ENCODE measurements at places on chromosomes 7 and 10. TPM values are rescaled to one million over a fixed set of nuclear protein-coding genes. Genes with fewer than 3 reads are reported as not detected.

- DNase-seq = no peak
- no peak overlapping the region for H3K4me3 ChIP-seq
- no peak overlapping the region for H3K27ac ChIP-seq
- no peaks in the 10 kb centered on the region for H3K36me3 ChIP-seq
- no peaks in the 10 kb centered on the region for H3K27me3 ChIP-seq
- H3K4me1 ChIP-seq = no peaks in the 10 kb centered on the region
Measured at GRCh38 chr10:86193841-86194240, 172.8 kb downstream of the GRID1 start.

DNA sequence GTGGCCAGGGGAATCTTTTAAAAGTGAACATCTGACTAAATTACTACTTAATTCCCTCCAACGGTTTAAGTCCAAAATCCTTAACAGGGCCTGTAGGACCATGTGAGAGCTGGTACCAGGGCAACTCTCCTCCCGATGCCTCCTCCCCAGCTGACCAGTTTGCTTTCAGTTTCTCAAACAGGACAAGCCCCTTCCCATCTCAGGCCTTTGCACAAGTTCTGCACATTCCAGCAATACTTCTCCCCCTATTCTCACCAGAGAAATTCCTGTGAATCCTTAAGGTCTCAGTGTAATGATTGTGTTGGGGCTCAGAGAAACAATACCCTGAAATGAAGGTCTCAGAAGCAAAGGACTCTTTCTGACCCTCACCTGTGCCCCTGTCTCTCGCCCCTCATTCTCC lies 8.0 kb upstream of the CALHM1 start:
- no peak for DNase-seq
- no peak overlapping the region for H3K4me3 ChIP-seq
- H3K27me3 ChIP-seq = no peaks in the 10 kb centered on the region
- no peaks in the 10 kb centered on the region for H3K36me3 ChIP-seq

SSBP1 gene
- total RNA-seq = 254 TPM

MEOX2 gene
- 0.19 TPM for total RNA-seq

DNA sequence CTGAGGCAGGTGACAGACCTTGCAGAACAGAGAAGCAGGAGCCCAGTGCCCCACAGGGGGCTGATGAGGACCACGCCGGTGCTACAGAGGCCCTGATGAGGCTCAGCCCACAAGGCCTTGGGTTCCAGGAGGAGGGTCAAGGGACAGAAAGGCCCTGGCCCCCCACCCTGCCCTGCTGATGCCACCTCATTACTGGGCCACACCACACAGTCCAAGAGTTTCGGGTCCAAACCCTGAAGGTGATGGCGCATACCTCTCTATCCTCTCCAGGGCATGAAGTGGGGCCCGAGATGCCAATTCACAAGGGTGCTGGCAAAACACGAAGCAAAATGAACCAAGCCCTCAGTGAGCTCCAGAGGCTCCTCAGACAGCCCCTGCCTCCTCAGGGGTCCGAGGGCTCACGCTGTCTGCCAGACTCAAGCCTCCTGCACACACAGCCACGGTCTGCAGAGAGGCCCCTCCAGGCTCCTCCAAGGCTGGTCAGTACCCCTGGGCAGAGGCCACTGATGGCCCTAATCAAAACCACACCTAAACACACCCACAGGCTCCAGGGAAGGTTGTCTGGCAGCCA lies 32.3 kb downstream of the RASGEF1A start:
- H3K36me3 ChIP-seq = no peaks in the 10 kb centered on the region
- H3K27me3 ChIP-seq = peaks cover 21% of the 10 kb centered on the region
- H3K27ac ChIP-seq = no peak overlapping the region
- no peak overlapping the region for H3K4me3 ChIP-seq

GRCh38 chr10:132065491-132066105 lies at the start of gene JAKMIP3:
Gene JAKMIP3, plus strand, starts transcription at chr10:132065946. Its CDS starts 38,863 bp downstream, at chr10:132104809.
- no peaks in the 10 kb centered on the region for H3K4me1 ChIP-seq
- H3K27ac ChIP-seq = no peak within 1 kb of the TSS
- no peaks in the 10 kb centered on the region for H3K27me3 ChIP-seq
- peak; percentile 72 for DNase-seq

GRCh38 chr7:117270371-117270770 lies 52.5 kb downstream of the WNT2 start:
- no peaks in the 10 kb centered on the region for H3K36me3 ChIP-seq
- H3K4me1 ChIP-seq = no peaks in the 10 kb centered on the region
- no peak for DNase-seq
- H3K27me3 ChIP-seq = no peaks in the 10 kb centered on the region

DNA sequence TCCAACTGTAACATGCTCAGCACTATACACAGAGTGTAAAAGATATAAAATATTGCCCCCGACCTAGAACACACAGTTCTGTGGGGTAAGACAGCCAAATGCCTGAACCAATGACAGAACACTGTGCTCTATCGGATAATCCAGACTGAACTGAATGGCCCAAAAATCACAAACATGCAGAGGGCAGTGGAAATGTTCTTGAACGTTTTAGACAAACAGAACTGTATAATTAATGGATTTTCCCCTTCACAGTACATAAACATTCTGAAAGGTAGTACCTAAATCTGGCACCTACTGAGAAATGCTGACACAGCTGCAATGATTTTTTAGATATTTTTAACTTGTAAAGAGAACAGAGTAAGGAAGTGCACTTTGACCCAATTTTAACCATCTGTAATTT lies 33.4 kb downstream of the PARD3 start:
- no peak overlapping the region for H3K27ac ChIP-seq
- no peaks in the 10 kb centered on the region for H3K36me3 ChIP-seq
- peaks cover 12% of the 10 kb centered on the region for H3K4me1 ChIP-seq
- DNase-seq = no peak
- no peaks in the 10 kb centered on the region for H3K27me3 ChIP-seq
- no peak overlapping the region for H3K4me3 ChIP-seq

- H3K4me3 ChIP-seq = no peak overlapping the region
- no peak for DNase-seq
- peaks cover 5% of the 10 kb centered on the region for H3K4me1 ChIP-seq
- no peaks in the 10 kb centered on the region for H3K36me3 ChIP-seq
Measured at GRCh38 chr10:692682-693351, 3.3 kb upstream of the DIP2C start.

- no peak for DNase-seq
- H3K27me3 ChIP-seq = no peaks in the 10 kb centered on the region
- peaks cover 75% of the 10 kb centered on the region for H3K36me3 ChIP-seq
- no peak overlapping the region for H3K27ac ChIP-seq
- H3K4me1 ChIP-seq = no peaks in the 10 kb centered on the region
Measured at GRCh38 chr7:100679129-100679926, 5.8 kb downstream of the GNB2 start.

ZNF722 gene
- total RNA-seq = not detected

DNA sequence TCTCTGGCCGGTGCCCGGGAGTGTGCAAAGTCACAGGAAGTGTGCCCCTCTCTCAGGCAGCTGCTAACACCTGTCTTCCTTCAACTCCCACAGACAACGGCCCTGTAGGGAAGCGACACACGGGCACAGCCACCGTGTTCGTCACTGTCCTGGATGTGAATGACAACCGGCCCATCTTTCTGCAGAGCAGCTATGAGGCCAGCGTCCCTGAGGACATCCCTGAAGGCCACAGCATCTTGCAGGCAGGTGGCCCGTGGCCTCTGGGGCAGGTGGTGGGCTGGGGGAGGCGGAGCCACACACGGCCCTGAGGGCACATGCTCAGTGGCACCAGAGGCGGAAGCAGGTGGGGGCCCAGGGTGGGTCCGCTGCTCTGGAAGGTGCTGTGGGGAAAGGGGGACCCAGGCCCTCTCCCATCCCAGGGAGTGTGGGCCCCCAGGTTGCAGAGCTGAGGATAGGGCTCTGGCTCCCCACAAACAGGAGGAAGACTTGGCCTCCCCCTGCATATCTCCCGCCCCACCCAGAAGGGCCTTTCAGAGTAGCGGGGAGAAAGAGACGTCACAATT lies 6.9 kb downstream of the C10orf105 start:
- no peaks in the 10 kb centered on the region for H3K36me3 ChIP-seq
- DNase-seq = no peak
- H3K4me3 ChIP-seq = no peak overlapping the region
- no peak overlapping the region for H3K27ac ChIP-seq
- H3K4me1 ChIP-seq = no peaks in the 10 kb centered on the region

DNA sequence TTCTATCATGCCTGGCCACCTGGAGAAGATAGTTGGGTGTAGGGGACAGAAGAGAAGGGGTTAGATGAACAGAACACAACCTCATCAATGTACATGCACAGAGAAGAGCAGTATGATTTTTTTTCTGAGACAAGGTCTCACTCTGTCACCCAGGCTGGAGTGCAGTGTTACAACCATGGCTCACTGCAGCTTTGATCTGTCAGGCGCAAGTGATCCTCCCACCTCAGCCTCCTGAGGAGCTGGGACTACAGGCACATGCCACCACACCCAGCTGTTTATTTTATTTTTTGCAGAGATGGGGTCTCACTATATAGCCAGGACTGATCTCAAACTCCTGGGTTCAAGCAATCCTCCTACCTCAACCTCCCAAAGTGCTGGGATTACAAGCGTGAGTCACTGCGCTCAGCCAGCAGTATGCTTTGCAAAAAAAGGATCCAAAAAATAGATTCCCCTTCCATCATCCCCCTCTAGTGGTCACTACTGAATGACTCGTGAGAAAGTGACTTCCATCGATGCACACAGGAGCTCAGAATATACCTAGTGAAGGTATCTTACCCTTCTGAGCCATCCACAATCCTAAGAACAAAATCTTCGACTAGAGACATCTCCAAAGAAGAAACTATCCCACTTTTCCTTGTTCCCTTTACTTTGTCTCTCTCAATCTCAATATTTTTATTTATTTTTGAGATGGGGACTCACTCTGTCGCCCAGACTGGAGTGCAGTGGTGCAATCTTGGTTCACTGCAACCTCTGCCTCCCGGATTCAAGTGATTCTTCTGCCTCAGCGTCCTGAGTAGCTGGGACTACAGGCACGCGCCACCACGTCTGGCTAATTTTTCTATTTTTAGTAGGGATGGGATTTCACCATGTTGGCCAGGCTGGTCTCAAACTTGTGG lies 21.0 kb downstream of the ZCWPW1 start:
- no peak overlapping the region for H3K27ac ChIP-seq
- H3K4me1 ChIP-seq = no peaks in the 10 kb centered on the region
- no peak overlapping the region for H3K4me3 ChIP-seq
- H3K27me3 ChIP-seq = no peaks in the 10 kb centered on the region

- no peak overlapping the region for H3K27ac ChIP-seq
- no peaks in the 10 kb centered on the region for H3K36me3 ChIP-seq
Measured at GRCh38 chr10:78182841-78183240, 149.2 kb downstream of the RPS24 start.

AFAP1L2 gene
- total RNA-seq = 6.2 TPM

DNA sequence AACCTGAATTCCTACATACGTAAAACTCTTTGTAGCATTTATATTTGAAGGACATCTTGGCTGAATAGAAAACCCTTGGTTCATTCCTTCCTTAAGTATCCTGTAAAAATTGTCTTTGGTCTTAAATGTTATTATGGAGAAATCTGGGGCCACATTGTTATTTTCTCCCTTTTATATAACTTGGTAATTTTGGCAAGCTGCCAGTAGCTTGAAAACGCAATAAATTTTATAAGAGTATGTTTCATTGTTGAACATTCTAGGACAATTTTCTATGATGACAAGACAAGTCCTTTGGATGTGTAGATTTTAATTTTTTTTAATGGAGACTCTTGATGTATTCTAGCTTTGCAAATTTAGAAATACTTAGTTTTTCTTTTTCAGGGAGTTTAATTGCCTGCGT lies 191.9 kb downstream of the ABCA13 start:
- no peaks in the 10 kb centered on the region for H3K36me3 ChIP-seq
- no peak for DNase-seq
- no peaks in the 10 kb centered on the region for H3K27me3 ChIP-seq
- H3K27ac ChIP-seq = no peak overlapping the region
- no peaks in the 10 kb centered on the region for H3K4me1 ChIP-seq

MRLN gene
- not detected for total RNA-seq

- no peak overlapping the region for H3K27ac ChIP-seq
- DNase-seq = no peak
- no peak overlapping the region for H3K4me3 ChIP-seq
- no peaks in the 10 kb centered on the region for H3K27me3 ChIP-seq
- no peaks in the 10 kb centered on the region for H3K36me3 ChIP-seq
Measured at GRCh38 chr10:122782911-122783310, 62.7 kb downstream of the CUZD1 start.

DNA sequence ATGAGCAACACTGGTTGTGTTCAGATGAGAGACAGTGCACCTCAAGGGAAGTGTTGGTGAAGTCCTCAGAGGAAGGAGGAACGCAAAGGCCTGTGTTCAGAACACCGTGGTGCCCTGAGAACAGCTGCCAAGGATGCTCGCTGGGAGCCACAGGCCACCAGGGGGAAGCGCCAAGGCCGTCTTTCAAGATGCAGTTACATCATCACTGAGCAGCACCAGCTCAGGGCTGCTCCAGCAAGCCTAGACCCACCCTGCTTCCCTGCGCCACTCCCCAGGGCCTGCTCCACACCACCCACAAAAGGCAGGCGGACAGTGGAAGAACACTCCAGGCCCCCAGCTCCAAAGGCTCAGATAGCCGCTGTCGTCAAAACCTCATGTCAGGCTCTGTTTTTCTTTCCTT lies 378.8 kb downstream of the DPP6 start:
- no peaks in the 10 kb centered on the region for H3K36me3 ChIP-seq
- H3K27ac ChIP-seq = no peak overlapping the region
- no peaks in the 10 kb centered on the region for H3K4me1 ChIP-seq

DNA sequence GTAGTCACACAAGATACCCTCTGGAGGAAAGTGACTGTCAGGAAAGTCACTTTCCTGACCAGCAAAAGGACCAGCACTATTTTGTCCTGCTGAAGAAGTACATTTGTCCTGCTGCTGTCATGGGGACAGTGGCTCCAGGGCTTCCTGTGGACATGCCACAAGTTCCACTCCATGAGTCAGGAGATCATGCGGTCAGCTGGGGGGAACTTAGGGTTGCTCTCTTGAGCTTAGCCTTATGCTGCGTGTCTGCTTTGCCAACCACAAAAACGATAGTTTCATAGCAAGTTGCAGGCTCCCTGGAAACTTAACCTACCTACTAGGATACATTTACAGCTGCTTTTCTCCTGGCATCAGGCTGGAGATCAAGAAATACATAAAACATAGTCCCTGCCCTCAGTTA lies 19.8 kb upstream of the ALOX5 start:
- no peak overlapping the region for H3K27ac ChIP-seq
- no peak for DNase-seq
- no peaks in the 10 kb centered on the region for H3K27me3 ChIP-seq
- H3K4me3 ChIP-seq = no peak overlapping the region
- H3K4me1 ChIP-seq = peaks cover 4% of the 10 kb centered on the region

- H3K27me3 ChIP-seq = no peaks in the 10 kb centered on the region
- H3K27ac ChIP-seq = no peak overlapping the region
- DNase-seq = no peak
- H3K4me1 ChIP-seq = no peaks in the 10 kb centered on the region
- no peak overlapping the region for H3K4me3 ChIP-seq
Measured at GRCh38 chr7:46226860-46227259, 305.8 kb upstream of the IGFBP3 start.

ZNF487 gene
- total RNA-seq = 1.9 TPM
